ENCODE measurements at places on chromosomes 5 and 9. TPM values are rescaled to one million over a fixed set of nuclear protein-coding genes. Genes with fewer than 3 reads are reported as not detected.

LEAP2 gene
- total RNA-seq: 1.9 TPM

SLC6A18 gene
- not detected for total RNA-seq

FUT7 gene
- not detected for total RNA-seq

ISL1 gene
- total RNA-seq: not detected
